Spinal cord (tissue), 10 donors: ENCODE measurements at places on chromosomes 6 and 20. TPM values are rescaled to one million over a fixed set of nuclear protein-coding genes. Genes with fewer than 3 reads are reported as not detected.

BEND6 gene
- total RNA-seq, result 27.1 TPM

CRISP2 gene
- total RNA-seq, result 1.2 TPM

PTGIS gene
- 27.5 TPM for total RNA-seq

DNA sequence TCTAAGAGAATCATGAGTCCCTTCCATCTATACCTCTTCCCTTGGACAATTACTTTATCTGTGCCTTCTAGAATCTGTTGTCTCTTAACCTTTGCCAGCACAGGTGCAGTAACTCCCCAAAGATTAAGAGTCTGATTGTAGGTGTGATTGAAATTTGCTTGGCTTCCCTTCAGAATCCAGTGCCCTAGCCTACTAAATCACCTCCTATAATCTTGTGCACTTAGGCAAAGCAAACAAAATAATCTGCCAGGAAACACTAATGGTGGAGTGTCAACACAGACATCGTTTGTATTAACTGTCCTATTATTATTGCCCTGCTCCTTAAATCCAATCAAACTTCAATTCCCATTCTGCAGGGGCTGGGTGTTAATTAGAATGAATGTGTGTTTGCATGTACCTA lies 28.0 kb downstream of the ID4 start:
- DNase-seq, result no peak

DNA sequence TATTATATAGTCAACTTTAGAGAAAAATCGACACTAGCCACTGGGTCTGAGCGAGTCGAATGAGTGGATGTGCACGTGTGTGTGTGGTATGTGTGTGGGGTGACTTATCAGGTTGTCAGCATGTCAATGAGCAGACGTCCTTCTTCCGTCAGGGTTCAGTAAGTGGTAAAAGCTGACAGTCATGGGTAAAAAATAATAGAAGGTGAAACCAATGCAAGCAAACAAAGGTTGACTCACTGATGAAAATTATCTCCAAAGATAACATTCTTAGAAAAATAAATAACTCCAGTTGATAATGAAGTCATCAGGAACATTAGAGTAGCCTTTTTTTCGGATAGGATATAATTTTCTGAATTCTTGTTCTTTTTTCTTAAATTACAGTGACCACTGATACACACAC lies 243.8 kb upstream of the FOXQ1 start:
- DNase-seq, result no peak

GRCh38 chr6:139027620-139028182 lies 844 bp upstream of the ABRACL start:
- DNase-seq, result no peak

- DNase-seq, result no peak
Observed at GRCh38 chr6:22825210-22825609, 255.8 kb downstream of the HDGFL1 start.

- DNase-seq, result no peak
Observed at GRCh38 chr20:45999557-46000261, 9.0 kb upstream of the MMP9 start.
